IMR-90 (cell line): ENCODE measurements at places on chromosomes 5 and 9. TPM values are rescaled to one million over a fixed set of nuclear protein-coding genes. Genes with fewer than 3 reads are reported as not detected.

DNA sequence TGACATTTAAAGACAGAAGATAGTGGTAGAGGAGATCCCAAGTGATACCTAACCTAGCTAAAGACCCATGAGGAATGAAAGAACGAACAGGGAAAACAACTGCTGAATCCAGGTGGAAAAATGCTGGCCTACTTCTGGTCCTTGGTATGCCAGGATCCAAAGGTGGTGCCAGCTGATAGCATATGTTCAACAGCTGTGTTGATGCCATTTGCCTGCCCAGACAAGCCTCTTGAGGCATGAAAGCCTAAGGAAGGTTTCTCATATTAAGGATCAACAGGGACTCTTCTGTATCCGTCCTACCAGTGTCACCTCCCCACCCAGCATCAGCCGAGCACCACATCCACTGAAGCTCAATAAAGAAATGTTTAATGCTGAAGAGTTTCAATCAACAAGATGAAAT, 225.7 kb upstream of the DMRT1 start:
- no peak for DNase-seq

DNA sequence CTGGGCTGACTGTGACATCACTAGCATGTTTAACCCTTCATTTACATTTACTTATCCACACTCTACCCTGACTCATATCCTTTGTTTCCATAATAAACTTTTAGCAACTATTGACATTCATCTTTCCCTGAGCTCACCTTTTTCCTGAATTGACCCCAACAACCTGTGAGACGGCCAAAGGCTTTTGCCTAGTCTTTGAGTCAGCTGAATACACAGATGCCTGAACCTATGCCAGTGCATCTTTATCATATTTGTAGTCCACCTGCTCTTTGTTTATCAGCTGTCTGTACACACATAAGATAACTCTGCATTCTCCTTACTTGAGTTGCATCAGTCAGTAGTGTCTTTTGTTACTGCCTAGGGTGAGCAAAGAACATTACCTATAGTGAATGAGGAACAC, 128.5 kb upstream of the HMHB1 start:
- no peak for DNase-seq

DNA sequence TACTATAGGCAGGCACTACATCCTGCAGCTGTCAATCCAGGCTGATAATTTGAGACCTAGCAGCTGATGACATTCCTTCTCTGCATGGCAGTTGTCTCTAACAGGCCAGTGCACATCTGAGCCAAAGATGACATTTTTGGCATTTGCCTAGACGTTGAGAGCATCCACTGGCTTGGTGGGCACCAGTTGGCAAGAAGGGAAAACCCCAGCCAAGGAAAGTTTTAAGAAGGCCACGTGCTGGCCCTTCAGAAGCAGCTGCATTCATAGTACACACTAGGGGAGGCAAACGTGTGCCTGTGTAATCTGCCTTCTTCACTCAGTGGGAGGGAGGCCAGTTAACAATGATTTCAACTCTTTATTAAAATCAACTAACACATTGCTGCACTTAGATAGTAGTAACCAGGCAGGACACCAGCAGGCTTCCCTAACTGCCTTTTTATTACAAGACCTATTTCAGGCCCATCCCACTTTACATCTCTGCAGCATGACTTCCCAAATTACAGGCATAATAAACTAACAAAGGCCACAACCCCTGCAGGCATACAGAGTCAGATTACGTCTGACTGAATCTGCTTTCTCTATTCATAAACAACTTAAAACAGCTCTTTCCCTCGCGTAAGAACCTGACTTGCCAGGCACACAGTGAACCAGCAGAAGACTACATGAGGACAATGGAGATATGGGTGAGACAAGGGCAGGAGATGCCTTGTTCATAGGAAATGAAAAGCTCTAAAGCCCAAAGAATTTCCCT, 576.3 kb downstream of the PDE4D start:
- DNase-seq = peak; percentile 23

GRCh38 chr5:93604644-93605515, 21.9 kb downstream of the NR2F1 start:
- DNase-seq = no peak

DNA sequence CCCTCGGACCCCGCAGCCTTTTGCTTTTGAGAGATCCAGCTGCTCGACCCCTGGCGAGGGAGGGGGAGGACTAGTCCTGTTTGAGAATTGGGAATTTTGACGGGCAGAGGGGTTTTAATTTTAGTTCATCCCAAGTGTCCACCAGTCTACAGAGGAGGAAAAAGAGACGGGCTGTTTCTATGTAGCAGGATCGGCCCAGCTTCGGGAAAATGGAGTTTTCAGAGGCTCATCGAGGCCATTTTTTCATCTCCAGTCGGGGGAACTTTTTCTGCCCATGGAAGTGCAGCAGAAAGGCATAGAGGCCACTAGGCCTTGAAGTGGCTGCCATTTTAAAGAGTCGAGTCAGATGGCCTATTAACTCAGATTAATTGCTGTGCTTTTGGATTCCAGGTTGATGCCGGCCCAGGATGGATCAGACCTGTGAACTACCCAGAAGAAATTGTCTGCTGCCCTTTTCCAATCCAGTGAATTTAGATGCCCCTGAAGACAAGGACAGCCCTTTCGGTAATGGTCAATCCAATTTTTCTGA, 1.2 kb downstream of the NSD1 start:
- DNase-seq = no peak

GRCh38 chr9:120210274-120210673, 369.7 kb downstream of the CDK5RAP2 start:
- no peak for DNase-seq

DNA sequence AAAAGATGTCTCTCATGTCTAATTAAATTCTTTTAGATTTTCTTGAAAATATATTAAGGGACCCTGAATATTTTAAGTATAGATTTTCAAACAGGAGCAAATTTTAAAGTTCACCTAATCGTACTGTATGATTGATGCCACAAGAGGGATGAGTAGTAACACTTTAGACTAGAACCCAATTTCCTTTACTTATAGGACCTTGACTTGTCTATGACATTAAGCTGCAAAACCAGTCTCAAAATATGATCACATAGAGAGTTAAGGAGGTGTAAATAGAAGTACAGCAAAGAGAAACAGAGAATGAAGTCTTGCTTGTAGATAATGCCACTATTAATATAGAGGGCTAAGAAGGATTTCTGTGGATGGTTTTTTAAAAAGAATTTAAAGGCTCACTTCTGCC, 312.9 kb upstream of the PRR16 start:
- DNase-seq = peak; percentile 8

The RLN2 gene
- polyA plus RNA-seq = not detected in 2 replicates

The HTR1A gene
- not detected in 2 replicates for polyA plus RNA-seq

The SARDH gene
- 7.5 and 8.5 TPM in 2 replicates for polyA plus RNA-seq
